ENCODE measurements at places on chromosomes 12 and 14. TPM values are rescaled to one million over a fixed set of nuclear protein-coding genes. Genes with fewer than 3 reads are reported as not detected.

MAP1LC3B2 gene
- not detected for total RNA-seq

- DNase-seq = no peak
- H3K27ac ChIP-seq = no peak overlapping the region
- H3K4me3 ChIP-seq = no peak overlapping the region
- H3K27me3 ChIP-seq = no peaks in the 10 kb centered on the region
- no peaks in the 10 kb centered on the region for H3K4me1 ChIP-seq
Measured at GRCh38 chr12:82132390-82132789, 225.8 kb downstream of the CCDC59 start.

GRCh38 chr14:63426838-63427352 is 108.2 kb upstream of the GPHB5 start:
- H3K4me3 ChIP-seq = no peak overlapping the region
- no peaks in the 10 kb centered on the region for H3K36me3 ChIP-seq
- H3K4me1 ChIP-seq = no peaks in the 10 kb centered on the region
- no peak overlapping the region for H3K27ac ChIP-seq
- no peaks in the 10 kb centered on the region for H3K27me3 ChIP-seq

DNA sequence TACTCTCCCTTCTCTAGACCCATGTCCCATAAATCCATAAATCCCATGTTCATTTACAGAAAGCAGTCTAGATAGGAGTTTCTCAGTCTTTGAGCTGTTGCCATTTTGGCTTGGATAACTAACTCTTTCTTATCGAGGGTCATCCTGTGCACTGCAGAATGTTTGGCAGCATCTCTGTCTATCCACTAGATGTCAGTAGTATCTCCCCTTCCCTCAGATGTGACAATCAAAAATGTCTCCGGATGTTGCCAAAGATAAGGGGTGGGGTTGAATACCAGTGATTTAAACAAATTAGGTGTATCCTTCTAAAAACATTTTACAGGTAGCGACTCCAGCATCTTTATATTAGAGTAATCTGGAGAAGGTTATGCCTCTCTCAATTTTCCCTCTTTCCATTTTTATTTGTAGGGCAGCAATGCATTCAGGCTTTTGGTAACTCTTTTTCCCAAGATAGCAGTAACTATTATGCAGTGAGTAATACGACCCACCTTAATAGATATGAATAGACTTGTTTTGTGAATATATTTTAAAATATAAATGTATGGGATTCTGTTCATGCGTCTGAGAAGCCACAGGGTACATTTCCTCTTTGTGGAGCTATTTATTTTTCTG is 100.7 kb downstream of the LRRK2 start:
- no peak overlapping the region for H3K27ac ChIP-seq
- H3K4me1 ChIP-seq = no peaks in the 10 kb centered on the region
- no peak for DNase-seq
- H3K36me3 ChIP-seq = peaks cover 29% of the 10 kb centered on the region
- H3K4me3 ChIP-seq = no peak overlapping the region

DNA sequence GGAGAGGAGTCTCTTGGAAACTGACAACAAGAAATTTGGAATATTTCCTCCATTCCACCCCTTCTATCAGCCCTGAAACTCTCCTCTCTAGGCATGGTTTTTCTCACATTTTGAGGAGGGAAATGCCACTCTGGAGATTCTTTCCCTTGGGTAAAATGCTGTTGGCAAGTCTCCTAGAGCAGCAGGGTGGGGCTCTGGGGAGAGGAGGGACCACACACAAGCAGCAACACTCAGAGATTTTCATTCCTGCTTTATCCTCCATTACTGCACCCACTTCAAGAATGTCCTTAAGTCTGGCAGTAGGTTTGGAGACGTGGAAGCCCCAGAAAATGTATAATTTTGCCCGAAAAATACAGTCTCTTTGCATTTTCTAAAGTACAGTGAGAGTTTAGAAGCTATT is 130.8 kb upstream of the FLRT2 start:
- H3K27me3 ChIP-seq = no peaks in the 10 kb centered on the region
- no peak overlapping the region for H3K4me3 ChIP-seq
- no peak overlapping the region for H3K27ac ChIP-seq

Measured in suprapubic skin (tissue), 4 donors.